Activated CD8-positive, alpha-beta memory T cell treated with anti-CD3 and anti-CD28 coated beads, Interleukin-2, amount 10 ng/mL, durations not matched to agents 7 days and 5 days (primary cell): ENCODE measurements at places on chromosomes 2 and 18. TPM values are rescaled to one million over a fixed set of nuclear protein-coding genes. Genes with fewer than 3 reads are reported as not detected.

The ING5 gene
- total RNA-seq = 26.3 TPM

GRCh38 chr18:74489676-74490075, 6.5 kb upstream of the CNDP2 start:
- H3K4me1 ChIP-seq = peaks cover 12% of the 10 kb centered on the region
- no peak overlapping the region for H3K4me3 ChIP-seq

DNA sequence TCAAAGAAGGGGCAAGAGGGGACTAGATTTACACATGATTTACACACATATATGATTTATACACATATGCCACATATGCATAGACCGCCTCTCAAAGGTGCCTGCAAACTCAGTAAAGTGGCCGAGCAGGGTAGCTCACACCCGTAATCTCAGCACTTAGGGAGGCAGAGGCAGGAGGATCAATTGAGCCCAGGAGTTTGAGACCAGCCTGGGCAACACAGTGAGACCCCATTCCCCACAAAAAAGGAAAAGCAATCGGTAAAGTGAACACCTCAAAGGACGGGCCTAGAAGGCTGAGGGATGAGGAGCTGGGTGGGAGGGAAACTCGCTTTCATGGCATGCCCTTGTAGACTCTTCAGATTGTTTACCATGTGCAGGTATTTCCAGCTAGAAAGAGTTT, 5.1 kb downstream of the ANKRD39 start:
- no peak overlapping the region for H3K4me3 ChIP-seq
- no peaks in the 10 kb centered on the region for H3K27me3 ChIP-seq
- no peak for DNase-seq
- H3K4me1 ChIP-seq = peaks cover 22% of the 10 kb centered on the region
- H3K27ac ChIP-seq = no peak overlapping the region
- H3K36me3 ChIP-seq = peaks cover 35% of the 10 kb centered on the region

DNA sequence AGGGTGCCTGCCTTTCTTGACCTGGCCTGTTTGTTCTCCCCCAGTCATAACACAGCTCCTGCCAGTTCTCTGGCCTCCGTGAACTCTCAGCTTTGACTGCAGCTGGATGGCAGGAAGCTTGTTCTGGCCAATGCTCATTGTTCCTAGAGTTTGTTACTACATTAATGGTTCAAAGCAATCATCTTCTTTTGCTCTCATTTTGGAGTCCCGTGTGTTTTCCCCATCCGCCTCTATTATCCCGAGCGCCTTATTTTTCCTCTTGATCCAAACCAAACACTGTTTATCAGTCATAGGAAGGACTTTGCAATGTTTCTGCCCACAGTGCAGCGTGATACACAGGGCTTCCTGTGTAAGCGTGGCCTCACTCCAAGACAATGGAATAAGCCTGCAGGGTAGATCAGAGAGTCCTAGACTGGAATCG, 184.3 kb upstream of the APCDD1 start:
- H3K36me3 ChIP-seq = no peaks in the 10 kb centered on the region
- no peak overlapping the region for H3K4me3 ChIP-seq

- H3K27me3 ChIP-seq = peaks cover 23% of the 10 kb centered on the region
- H3K4me3 ChIP-seq = no peak overlapping the region
- DNase-seq = no peak
- no peak overlapping the region for H3K27ac ChIP-seq
- peaks cover 18% of the 10 kb centered on the region for H3K4me1 ChIP-seq
Observed at GRCh38 chr2:222842491-222843174, 18.2 kb upstream of the ACSL3 start.

DNA sequence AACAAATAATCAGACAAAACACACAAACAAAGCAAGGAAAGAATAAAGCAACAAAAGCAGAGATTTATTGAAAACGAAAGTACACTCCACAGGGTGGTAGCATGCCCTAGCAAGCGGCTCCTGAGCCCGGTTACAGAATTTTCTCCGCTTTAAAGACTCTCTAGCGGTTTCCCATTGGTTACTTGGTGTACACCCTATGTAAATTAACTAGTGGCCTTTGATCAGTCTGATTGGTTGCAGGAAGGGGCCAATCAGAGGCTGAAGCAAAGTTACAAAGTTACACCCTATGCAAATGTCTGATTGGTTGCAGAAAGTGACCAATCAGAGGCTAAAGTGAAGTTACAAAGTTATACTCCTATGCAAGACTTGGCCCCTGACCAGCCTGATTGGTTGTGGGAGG, 242.9 kb downstream of the LDLRAD4 start:
- peaks cover 47% of the 10 kb centered on the region for H3K4me1 ChIP-seq
- H3K27me3 ChIP-seq = no peaks in the 10 kb centered on the region
- H3K36me3 ChIP-seq = peaks cover 15% of the 10 kb centered on the region
- no peak overlapping the region for H3K27ac ChIP-seq
- H3K4me3 ChIP-seq = no peak overlapping the region
- DNase-seq = no peak

DNA sequence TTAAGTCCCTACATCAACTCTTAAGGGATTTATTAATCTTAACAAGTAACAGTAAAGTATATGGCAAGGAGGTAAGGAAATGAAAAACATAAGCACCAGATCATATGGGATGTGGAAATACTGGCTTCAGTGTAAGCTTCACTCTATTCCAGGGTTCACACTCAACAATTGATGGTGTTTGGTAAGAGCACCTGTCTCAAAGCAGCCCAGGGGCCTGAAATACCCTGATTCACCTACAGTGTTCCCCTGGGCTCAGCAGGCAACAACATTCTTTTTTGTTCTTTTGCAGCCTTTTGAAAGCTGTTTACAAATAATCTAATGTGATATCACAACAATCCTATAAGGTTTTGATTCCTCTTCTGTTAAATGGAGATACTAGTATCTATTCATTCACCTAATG, 1.2 kb upstream of the MLPH start:
- H3K27me3 ChIP-seq = peaks cover 69% of the 10 kb centered on the region
- H3K36me3 ChIP-seq = no peaks in the 10 kb centered on the region
- no peak for DNase-seq
